Fibroblast of skin of right quadriceps (primary cell): ENCODE measurements at places on chromosomes 7 and 10.
A peak's percentile ranks its signal among the peaks of the same experiment; 100 is the strongest.

- no peak for DNase-seq
Measured at GRCh38 chr10:51141010-51141409, 66.7 kb downstream of the PRKG1 start.

- no peak for DNase-seq
Measured at GRCh38 chr7:157645539-157645938, 308.7 kb downstream of the DNAJB6 start.

- DNase-seq, result peak; percentile 7
Measured at GRCh38 chr10:67015225-67015624, 89.4 kb downstream of the LRRTM3 start.

DNA sequence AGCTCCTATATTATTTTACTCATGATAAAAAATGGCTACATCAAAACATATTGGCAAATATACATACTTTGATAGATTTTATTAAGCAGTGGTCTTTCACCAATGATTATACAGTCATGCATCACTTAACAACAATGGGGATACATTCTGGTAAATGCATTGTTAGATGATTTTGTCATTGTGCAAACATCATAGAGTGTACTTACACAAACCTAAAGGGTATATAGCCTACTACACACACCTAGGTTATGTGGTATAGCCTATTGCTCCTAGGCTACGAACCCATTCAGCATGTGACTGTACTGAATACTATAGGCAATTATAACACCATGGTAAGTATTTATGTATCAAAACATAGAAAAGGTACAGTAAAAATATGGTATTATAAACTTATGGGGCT is 98.9 kb upstream of the IL6 start:
- no peak for DNase-seq

- DNase-seq, result no peak
Measured at GRCh38 chr7:116139007-116139406, 71.3 kb upstream of the TES start.

GRCh38 chr7:90816511-90817142 is 220.5 kb downstream of the CDK14 start:
- DNase-seq, result peak; percentile 99

DNA sequence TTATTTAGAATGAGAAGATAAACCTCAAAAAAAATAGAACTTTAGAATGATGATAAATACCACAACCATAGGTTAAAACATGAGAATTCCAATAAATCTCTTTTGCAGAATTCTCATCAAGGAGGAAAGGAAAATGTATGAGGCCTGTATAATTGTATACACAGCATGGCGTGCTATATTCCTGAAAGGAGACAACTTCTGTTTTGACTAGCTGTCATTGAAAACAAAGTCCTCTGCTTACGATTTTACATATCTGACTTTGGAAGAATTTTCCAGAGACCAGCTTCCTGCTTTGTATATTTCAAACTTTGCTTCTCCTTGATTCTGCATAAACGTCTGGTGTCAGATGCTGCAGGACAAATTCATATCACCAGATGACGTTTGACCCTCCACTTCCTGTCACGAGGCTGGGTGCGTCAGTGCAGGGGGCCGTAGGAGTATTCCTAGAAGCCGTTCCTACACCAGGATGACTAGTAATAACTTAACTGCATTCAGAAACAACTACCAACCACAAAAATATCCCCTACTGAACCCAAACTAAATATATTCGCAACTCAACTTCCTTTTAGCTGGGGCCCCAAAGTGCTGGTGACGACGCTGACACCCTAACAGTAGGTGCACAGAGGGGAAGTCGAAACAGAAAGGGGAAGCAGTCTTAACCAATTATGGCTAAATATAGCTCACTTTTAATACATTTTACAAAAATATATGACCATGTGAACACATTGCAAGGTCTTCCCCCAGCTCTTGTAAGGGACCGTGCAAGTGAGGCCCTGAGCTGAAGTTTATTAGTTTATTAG is 178.6 kb upstream of the INHBA start:
- DNase-seq, result no peak

DNA sequence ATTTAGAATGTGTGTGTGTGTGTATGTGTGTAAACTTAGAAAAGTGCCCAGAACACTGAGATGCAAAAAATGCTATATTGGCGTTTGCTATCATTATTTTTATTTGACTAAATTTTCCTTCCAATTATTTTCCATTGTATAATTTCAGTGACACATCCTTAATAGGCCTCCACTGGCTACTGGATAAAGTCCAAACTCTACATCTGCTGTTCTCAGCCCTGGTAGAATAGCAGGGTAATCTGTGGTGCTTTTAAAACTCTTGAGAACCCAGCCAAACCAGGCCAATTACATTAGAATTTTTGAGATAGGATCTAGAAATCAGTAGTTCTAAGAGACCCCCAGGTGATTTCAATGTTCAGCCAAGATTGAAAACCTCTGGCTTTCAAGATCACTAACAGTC is 66.4 kb downstream of the ZNF503 start:
- DNase-seq, result no peak

GRCh38 chr10:47406548-47406869 is 22.4 kb upstream of the ZNF488 start:
- DNase-seq, result no peak

DNA sequence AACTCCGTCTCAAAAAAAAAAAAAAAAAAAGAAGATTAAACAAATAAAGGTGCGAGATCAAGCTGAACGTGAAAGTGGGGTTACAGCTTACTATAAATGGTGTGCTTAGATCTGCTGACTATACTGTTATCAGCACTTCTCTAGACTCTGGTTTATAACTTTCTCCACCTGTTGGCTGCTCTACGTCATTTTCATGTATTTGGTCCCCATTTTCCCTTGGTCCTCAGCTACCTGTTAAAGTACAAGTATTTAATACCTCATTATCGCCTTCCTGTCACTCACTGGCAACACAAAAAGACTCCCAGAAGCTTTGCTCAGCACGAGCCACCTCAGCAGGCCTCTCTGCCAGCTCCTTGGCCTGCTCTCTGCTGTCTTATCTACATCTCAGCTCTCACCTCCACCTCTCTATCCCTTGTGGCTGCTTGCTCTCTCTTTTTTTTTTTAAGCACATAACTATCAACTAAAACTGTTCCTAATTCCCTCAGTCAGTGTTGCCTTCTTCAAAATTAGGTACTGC is 95.0 kb downstream of the ARMH3 start:
- no peak for DNase-seq

DNA sequence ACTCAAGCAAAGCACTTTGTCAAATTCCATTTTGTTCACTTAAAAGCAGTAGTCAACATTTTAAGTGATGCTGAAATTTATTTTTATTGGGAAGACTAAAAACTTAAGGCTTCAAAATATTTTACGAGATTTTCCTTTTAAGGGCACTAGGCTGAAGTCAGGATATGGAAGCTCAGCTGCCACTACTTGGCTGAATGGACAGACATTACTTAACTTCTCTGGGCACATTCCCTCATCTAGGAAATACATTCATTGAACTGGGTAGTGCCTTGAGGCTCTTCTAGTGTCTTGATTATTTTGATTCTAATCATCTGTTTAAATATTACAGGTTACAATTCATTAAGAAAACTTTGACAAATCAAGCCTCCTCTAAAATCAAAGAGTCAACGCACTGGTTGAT is 11.1 kb downstream of the MEOX2 start:
- DNase-seq, result no peak

- no peak for DNase-seq
Measured at GRCh38 chr10:15387021-15387420, 15.9 kb upstream of the FAM171A1 start.

GRCh38 chr7:74044366-74045350 is 16.7 kb downstream of the ELN start:
- no peak for DNase-seq

GRCh38 chr7:152579070-152579469 is 96.9 kb downstream of the XRCC2 start:
- DNase-seq, result no peak

DNA sequence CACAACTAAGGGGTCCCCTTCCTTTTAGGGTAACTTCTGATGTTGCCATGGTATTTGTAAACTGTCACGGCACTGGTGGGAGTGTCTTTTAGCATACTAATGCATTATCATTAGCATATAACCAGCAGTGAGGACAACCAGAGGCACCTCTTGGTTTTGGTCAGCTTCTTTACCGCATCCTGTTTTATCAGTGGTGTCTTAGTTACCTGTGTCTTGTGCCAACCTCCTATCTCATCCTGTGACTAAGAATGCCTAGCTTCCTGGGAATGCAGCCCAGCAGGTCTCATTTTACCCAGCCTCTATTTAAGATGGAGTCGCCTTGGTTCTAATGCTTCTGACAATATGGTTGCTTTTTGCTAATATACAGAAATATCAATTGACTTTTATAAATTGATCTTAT is 54.9 kb downstream of the AHCYL2 start:
- DNase-seq, result no peak

- DNase-seq, result no peak
Measured at GRCh38 chr7:112124061-112124766, 82.0 kb downstream of the DOCK4 start.

DNA sequence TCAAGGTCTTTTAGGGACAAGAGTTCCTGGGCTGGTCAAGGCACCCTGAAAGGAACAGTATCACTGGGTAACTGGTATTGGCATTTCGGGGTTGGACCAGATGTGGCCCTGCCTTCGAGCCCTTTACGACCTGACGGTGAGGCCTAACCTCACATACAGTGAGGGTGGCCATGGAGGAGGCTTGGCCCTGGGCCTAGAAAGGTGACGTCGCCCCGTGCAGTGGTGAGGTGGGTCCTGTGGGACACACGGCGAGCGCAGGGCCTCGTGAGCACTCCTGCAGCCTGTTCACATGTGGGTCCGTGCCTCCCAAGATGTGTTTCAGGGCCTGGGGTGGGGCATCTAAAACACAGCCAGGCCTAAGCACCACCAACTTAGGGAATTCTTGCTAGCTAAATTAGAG is 36.1 kb downstream of the CRHR2 start:
- DNase-seq, result no peak

GRCh38 chr7:27171637-27172314 is 2.3 kb downstream of the HOXA10 start:
- DNase-seq, result peak; percentile 56
